ENCODE measurements at places on chromosomes 4 and X.

- no peak for DNase-seq
These were observed 1.5 kb upstream of the SLC16A2 start for GRCh38 chrX:74419864-74420195.

DNA sequence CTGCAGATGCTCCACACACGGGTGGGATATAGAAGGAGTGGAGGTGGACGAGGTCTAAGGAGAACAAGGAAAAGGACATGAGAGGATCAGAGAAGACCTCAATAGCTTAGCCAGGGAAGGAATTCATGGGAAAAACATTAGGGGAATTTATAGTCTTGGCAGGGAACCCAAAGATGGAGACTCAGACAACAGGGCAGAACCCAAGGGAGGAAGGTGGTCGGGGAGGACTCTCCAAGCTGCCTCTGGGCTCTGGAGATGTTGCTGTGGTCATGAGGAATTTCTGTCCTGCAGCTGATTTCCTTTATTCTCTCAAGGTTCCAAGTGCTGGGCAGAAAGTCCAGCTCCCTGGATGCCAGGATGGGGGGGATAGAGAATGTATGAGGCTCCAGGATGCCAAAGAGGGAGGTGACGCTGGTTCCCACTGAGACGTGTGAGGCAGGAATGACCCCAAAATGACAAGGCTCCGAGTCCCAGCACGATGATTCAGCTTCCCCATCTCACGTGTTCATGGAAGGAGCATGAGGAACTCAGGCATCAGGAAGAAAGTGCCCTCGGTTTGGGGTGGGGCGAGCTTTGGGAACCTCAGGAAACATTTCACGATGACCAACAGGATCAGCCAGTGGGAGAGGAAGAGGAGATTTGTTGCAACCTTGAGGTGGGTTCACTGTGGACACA lies 57.0 kb upstream of the PPP2R3B start:
- DNase-seq: no peak

DNA sequence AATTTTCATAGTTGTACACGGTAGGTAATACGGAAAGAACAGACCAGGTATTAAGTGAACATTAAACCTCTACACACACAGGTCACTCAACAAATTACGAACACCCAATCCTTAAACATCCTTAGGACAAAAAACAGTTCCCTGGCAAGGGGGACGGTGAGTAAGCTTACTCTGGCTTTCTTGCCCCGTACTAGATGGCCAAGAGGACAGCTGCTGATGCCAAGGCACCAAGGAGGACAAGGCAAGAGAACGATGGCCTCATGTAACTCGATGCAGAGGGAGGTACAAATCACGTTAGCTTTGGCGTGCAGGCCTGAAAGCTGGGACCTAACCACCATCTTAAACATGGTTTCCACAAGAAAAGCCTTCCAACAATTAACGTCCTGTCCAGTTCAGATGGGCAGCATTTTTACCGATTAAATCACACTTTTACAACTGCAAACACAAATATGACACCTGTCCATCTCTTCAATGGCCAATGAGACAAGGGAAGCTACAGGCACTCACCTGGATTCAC lies 23.7 kb downstream of the FAT1 start:
- no peak for DNase-seq

GRCh38 chr4:10534820-10535219 lies 77.6 kb upstream of the ZNF518B start:
- DNase-seq: no peak

DNA sequence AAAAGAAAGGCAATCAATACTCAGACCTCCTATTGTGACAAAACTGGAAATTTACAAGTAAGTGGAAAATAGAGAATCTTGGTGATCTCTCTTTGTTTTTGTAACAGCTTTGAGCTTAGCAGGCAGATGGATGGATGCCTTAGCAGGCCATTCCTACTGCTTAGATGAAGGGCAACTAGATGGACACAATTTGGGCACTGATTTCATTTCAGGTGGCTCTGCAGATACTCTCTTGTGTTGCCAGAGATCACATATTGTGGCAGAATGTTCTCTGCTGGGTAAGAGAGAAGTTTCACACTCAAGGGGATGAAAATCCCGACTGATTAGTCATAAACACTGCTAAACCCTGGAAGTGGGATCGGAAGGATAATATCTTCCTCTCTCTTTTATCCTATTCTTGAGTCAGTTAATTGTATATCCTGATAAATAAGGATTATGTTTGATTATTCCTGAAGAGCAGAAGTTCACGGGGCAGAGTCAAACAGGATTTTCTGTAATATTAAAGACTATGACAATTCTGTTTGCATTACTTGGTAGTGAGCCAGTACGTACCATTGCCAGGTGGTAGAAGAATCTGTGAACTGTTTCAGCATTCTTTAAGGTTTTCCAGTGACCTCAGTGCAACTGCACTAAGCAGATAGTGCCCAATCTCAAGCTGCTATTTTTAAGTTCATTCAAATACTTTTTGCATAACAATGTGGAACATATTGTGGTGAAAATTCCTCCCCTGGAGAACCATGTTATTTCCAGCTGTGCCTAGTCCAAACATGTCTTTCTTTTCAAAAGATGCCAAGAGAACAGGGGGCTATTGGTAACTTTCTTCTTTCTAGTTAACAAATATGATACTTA lies 974.3 kb downstream of the FSTL5 start:
- no peak for DNase-seq

GRCh38 chrX:40383969-40384368 lies 196.8 kb upstream of the ATP6AP2 start:
- DNase-seq: no peak

- peak; percentile 18 for DNase-seq
These were observed 58.4 kb upstream of the MSANTD1 start for GRCh38 chr4:3190549-3190948.

DNA sequence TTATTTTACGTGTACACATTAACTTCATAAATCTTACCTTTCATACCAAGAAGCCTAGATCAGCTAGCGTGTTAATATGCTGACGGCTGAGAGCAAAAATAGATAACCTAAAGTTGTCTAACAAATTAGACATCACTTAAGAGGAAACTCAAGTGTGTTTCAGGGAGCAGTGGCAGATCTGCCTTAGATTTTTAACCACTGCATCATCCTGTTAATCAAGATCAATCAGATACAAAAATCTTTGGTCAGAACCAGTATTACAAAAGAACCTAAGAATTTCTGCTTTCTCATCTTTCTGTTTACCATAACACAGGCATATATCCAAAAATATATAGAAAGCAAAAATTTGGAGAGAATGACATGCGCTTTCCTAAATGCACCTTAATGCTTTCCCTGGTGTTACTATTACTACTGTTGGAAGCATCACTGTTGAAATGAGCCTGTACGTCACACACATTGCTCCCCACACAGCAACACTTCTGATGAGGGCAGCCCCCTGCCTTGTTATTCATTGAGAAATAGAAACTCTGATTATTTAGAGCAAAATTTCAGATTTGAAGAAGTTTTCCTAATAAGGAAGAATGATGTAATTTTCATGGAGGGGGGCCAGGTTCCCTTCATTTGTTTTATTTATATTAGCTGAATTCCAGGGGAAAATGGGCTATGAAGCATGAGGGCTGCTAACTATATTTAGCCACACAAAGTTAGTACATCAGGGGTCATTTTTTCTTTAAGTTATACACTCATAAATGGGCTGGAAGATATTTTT lies 152.3 kb downstream of the CBR4 start:
- no peak for DNase-seq

- DNase-seq: no peak
These were observed 107.4 kb downstream of the DDIT4L start for GRCh38 chr4:100082852-100083251.

DNA sequence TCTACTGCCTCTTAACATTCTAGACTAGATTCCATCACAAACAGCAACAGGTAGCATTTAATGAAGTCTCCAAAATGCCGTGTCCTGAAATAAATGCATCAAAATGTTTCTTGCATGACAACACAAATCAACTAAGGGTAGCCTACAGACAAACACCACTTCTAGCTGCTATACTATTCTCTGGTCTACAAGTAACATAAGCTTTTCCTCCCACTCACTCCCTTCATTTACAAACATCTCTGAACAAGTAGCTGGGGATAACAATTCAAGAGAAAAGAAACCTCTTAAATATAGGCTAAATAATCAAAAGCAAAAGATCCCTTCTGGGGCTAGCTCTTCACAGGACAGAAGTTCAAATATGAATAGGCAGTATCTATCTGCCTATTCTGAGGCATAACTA lies 20.8 kb downstream of the PPP3CA start:
- no peak for DNase-seq

DNA sequence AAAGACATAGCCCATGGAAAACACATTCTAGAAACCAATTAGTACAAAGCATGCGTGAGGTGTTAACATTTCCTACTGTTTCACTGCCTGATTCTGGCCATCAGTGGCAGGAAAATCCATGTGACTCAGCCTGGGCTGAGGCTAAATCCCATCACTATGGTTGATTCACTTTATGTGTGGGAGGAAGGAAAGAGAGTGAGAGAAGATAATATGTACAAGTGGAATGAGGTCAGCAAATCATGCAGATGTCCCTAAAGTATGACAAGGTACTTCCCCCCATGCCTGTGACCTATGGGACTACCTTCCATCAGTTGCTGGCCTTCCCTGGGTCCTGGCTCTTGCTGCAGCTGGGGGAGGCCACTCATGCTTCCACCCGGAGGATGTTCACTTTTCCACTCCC lies 64.2 kb upstream of the MAP3K15 start:
- no peak for DNase-seq

DNA sequence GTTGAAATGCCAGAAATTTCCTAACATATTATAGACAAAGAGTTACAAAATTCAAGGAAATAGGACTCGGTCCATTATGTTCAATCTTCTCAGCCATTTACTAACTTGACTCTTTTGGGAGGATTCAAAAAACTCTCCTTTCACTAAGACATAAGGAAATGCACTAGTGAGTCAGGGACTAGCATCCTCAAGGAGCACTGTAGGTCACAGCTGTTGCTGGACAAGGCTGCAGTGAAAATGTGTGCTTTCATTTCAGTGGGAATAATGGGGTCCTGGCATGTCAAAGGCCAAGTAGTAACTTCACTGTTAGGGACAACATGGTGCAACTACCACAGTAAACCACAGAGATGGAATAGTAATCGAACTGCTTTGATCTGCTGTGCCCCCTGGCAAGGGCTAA lies 56.9 kb upstream of the ABCG2 start:
- DNase-seq: no peak

DNA sequence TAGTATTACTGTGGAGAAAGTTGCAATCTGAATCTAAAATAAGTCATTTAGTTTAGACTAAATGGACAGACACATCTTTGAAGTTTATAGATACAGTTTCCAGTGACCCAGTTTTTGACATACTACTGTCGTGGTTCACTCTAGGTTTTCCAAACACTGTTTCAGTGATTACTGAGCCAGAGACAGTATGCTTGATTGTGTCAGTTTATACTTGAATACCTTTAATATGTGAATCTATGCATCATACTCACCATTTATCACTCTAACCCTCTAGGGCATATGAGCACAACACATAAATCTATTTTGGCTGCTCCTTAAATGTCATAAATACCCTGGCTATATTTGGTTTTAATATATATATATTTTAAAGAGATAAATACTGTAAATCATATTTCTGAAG lies 173.5 kb downstream of the GRID2 start:
- no peak for DNase-seq

GRCh38 chr4:147533331-147533730 lies 52.4 kb downstream of the EDNRA start:
- DNase-seq: no peak

DNA sequence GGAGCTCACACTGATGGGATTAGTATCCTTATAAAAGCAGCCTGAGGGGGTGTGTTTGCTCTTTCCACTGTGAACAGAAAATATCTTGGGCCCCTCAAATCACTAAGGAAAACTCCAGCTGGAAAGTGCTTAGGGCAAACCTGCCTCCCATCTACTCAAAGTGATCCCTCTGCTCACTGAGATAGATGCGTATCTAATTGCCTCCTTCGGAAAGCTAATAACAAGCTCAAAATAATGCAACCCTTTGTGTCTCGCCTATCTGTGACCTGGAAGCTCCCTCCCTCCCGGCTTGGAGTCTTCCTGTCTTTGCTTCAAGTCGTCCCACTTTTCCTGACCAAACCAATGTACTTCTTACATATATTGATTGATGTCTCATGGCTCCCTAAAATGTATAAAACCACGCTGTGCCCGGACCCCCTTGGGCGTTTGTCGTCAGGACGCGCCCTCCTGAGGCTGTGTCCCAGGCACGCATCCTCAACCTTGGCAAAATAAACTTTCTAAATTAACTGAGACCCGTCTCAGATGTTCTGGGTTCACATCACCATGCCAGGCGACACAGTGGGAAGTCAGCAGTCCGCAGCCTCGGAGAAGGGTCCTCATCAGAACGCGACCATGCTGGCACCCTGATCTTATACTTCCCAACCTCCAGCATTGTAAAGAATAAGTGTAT lies 34.1 kb upstream of the SORCS2 start:
- DNase-seq: no peak

DNA sequence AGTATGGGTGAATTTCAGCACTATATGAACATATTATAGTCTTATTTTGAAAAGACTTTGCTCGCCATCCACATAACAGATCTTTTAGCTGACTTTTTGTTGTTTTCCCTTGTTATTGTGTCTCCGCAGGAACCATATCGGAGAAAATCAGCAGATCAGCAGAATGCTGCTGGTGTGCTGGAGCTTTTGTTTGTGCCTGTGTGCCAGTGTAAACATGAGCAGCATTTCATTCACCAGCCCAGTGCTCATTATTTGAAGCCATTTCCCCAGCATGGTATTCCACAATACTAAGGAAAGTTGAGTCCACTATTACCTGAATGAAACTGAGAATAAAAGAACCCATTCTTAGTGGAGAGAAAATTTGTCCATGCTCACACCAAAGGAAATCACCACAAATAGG lies 261.8 kb upstream of the ARX start:
- no peak for DNase-seq

DNA sequence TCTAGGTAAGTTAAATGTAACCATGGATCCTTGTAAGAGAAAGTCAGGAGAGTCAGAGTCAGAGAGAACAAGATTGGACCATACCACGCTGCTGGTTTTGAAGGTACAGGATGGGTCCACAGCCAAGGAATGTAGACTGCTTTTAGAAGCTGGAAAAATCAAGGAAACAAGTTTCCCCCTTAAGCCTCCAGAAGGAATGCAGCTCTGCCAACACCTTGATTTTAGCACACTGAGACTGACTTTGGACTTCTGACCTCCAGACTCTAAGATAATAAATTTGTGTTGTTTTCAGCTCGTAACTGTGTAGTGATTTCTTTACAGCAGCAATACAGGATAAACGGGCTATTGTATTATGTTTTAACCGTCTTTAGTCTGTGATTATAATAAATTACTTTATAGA lies 108.0 kb upstream of the USP38 start:
- no peak for DNase-seq

- peak; percentile 33 for DNase-seq
These were observed 87.5 kb downstream of the NSUN7 start for GRCh38 chr4:40837094-40837870.

- no peak for DNase-seq
These were observed 203.8 kb upstream of the HS3ST1 start for GRCh38 chr4:11632483-11632882.

- no peak for DNase-seq
These were observed 18.3 kb upstream of the HERC3 start for GRCh38 chr4:88573995-88574394.

- no peak for DNase-seq
These were observed 36.6 kb upstream of the DDX53 start for GRCh38 chrX:22963196-22963595.
